Memory B cell (primary cell): ENCODE measurements at places on chromosomes 11 and 22.
A peak's percentile ranks its signal among the peaks of the same experiment; 100 is the strongest.

DNA sequence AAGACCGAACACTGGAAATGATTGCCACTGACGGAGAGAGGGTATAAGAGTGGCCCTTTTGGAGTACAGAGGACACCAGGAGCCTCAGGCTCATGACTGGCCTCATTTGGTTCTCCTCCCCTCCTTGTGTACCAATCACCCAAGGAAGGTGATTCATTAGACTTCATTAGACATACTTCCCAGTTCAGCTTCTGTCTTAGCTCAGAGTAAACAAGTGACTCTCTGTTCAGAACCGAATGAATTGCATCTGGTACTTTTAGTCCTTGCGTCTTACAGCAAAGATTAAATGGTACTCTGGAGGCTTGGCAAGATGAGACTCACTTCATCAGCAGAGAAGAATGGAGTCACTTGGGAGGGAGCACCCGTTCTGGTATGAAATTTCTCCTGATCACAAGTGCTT, 75.2 kb downstream of the ZNRF3 start:
- no peak overlapping the region for H3K27ac ChIP-seq
- H3K4me1 ChIP-seq, result peaks cover 4% of the 10 kb centered on the region
- H3K27me3 ChIP-seq, result peaks cover 22% of the 10 kb centered on the region
- DNase-seq, result no peak
- no peak overlapping the region for H3K4me3 ChIP-seq

GRCh38 chr11:119222308-119222707, 16.2 kb downstream of the CBL start:
- no peak overlapping the region for H3K4me3 ChIP-seq
- H3K36me3 ChIP-seq, result peaks cover 4% of the 10 kb centered on the region
- H3K27me3 ChIP-seq, result no peaks in the 10 kb centered on the region
- peaks cover 14% of the 10 kb centered on the region for H3K4me1 ChIP-seq
- DNase-seq, result no peak
- H3K27ac ChIP-seq, result peak overlapping the region; percentile 63

DNA sequence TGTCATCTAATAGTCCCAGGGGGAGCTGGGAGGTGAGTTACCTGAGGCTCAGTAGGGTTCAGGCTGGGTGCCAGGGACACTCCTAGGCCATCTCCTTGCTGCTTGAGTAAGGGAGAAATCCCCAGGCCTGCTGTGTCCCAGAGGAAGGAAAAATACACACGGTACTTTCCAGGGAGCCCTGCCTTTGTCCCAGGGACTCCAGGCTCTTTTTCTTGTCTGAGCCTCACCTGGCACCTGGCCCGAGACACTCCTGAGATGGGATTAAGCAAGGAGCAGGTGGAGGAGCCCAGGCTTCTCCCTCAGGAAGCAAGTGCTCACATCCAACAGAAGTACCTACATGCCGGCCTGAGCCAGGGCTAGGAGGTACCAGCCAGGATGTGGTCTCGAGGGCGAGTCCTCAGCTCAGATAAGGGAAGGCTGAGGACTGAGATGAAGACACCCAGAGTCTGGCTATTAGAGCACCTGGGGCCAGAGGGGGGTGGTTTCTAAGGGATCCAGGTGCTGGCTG, 899 bp upstream of the KLHDC7B start:
- DNase-seq, result no peak
- peak overlapping the region; percentile 91 for H3K27ac ChIP-seq
- H3K4me3 ChIP-seq, result peak overlapping the region; percentile 75
- peaks cover 17% of the 10 kb centered on the region for H3K4me1 ChIP-seq
- no peaks in the 10 kb centered on the region for H3K27me3 ChIP-seq

DNA sequence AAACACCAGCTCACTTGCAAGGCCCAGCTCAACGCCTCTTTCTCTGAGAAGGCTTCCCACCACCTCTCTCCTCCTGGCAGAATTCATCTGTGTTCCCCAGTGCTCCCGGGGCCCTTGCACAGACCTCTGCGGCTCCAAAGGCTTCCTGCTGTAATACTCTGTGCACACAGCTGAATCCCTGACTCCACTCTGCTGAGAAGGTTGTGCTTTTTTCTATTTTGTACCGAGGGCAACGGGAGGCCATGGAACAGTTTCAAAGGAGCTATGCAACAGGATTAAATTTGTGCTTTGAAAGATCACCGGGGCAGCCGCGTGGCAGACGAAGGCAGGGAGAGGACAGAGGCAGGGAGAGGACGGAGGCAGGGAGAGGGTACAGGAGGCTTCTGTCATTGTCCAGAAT, 49.2 kb upstream of the SYT7 start:
- no peak overlapping the region for H3K4me3 ChIP-seq
- no peak for DNase-seq

DNA sequence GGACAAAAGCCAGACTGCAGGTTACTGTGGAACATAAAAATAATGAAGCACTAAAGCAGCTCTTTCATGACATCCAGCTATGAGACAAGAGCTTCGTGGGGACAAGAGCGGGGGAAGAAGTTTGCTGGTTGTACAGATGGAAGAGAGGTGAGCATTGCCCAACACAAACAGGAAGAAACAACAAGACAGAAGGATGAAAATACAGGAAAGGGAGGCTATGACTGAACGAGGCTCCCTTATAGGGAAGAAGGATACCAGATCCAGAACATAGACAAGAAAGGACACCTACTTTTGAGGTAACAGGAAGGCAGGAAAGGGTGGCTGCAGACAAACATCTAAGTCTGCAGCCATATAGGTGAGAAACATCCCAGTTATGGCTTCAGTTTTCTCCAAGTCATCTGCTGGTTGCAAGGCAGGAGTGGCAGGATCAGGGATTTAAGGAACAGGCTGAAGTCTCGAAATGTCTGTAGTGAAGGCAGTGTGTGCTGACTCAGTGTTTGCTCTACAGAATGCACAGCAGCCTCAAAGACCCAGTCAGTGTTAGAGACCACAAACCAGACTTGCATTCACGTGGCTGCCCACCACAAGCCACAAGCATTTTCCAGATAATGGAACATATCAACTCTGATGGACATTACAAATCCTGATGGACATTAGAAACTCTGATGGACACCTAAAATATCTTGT, 1.9 kb downstream of the CLTCL1 start:
- no peaks in the 10 kb centered on the region for H3K36me3 ChIP-seq
- peaks cover 10% of the 10 kb centered on the region for H3K4me1 ChIP-seq
- H3K27ac ChIP-seq, result no peak overlapping the region
- H3K4me3 ChIP-seq, result no peak overlapping the region
- no peak for DNase-seq

DNA sequence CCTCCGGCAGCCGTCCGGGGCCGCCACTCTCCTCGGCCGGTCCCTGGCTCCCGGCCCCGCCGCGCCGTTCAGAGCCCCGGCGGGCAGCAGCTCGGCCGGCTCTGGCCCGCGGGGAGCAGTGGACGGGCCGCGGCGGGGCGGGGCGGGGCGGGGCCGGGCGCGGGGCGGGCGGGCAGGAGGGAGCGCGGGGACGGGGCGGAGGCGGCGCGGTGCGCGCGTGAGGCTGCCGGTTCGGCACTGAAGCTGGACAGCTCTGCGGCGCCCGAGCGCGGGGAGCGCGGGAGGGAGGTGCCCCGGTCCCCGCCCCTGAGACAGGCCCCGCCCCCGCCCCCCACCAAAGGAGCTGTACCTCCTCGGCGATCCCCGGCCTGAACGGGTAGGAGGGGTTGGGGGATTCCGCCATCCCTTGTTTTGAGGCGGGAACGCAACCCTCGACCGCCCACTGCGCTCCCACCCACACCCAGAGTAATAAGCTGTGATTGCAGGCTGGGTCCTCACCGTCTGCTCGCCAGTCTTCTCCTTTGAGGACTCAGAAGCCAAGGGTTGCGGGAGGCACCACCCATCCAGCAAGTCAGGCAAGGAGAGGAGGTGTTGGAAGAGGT, at the start of gene DRD2:
TSS of gene DRD2 (minus strand) at position 239 of the 602 bp plus-strand sequence. CDS start 50,747 bp downstream, outside the sequence.
- H3K27ac ChIP-seq, result no peak within 1 kb of the TSS
- no peaks in the 10 kb centered on the region for H3K4me1 ChIP-seq
- peaks cover 2% of the 10 kb centered on the region for H3K36me3 ChIP-seq
- peaks cover 40% of the 10 kb centered on the region for H3K27me3 ChIP-seq
- peak within 1 kb of the TSS; percentile 45 for H3K4me3 ChIP-seq
- no peak for DNase-seq

- no peaks in the 10 kb centered on the region for H3K27me3 ChIP-seq
- no peak overlapping the region for H3K27ac ChIP-seq
- peaks cover 9% of the 10 kb centered on the region for H3K4me1 ChIP-seq
- peaks cover 15% of the 10 kb centered on the region for H3K36me3 ChIP-seq
- DNase-seq, result peak; percentile 70
- no peak overlapping the region for H3K4me3 ChIP-seq
These were observed 4.9 kb downstream of the LTO1 start for GRCh38 chr11:69670158-69670845.
